ENCODE measurements at places on chromosomes 7 and 10.

GRCh38 chr10:61970182-61971002 is 68.9 kb downstream of the ARID5B start:
- DNase-seq: peak; percentile 25

GRCh38 chr7:111954474-111955381 is 251.5 kb downstream of the DOCK4 start:
- DNase-seq: no peak

- DNase-seq: peak; percentile 98
Measured at GRCh38 chr10:3740157-3740871, 44.7 kb downstream of the KLF6 start.

DNA sequence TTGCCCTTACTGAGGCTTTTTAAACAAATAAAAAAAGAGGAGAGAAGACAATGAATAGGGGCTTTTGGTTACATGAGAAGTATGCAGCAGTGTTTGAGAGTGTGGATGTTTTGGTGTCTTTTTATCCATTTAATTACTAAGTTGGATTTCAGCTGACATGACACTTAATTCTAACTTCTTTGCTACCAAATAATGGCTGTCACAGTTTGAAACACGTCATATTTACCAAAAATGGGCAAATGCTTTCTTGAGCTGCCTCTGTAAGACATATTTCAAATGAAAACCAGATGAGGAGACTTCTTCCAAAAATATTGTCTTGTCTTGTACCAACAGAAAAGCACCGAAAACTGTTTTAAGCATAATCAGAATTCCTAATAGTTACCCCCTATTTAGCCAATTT is 4.0 kb downstream of the ABCB4 start:
- DNase-seq: no peak

GRCh38 chr7:81075150-81075549 is 156.3 kb upstream of the SEMA3C start:
- DNase-seq: no peak

- DNase-seq: peak; percentile 76
Measured at GRCh38 chr7:36128448-36129047, 24.5 kb upstream of the EEPD1 start.
